CD4-positive, alpha-beta memory T cell (primary cell): ENCODE measurements at places on chromosomes 3 and 15. TPM values are rescaled to one million over a fixed set of nuclear protein-coding genes. Genes with fewer than 3 reads are reported as not detected.

- H3K4me1 ChIP-seq, result no peaks in the 10 kb centered on the region
- no peak for DNase-seq
- H3K27ac ChIP-seq, result no peak overlapping the region
Observed at GRCh38 chr3:111852540-111852939, 6.5 kb upstream of the PHLDB2 start.

DNA sequence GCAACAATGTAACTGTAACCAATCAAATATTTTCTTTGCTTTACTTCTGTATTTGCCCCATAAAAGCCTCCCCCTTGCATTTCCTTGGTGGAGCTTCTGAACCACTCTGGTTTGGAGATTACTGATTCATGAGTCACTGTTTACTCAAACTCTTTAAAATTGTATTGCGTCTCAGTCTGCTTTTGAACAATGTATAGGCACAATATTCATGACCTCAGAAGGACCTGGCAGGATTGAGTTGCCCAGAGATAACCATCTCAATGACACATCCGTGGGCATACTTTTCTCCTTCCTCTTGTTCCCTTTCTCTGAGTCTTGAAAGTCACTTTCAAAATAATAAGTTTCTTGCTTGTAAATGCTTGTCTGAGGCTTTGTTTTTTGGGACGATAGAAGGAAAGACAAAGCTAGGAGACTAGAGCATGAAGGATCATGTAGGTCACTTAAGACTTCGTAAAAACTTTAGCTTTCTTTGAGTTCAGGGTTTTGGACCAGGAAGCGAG lies 57.1 kb upstream of the POU1F1 start:
- H3K4me1 ChIP-seq, result no peaks in the 10 kb centered on the region
- H3K4me3 ChIP-seq, result no peak overlapping the region
- H3K36me3 ChIP-seq, result no peaks in the 10 kb centered on the region

DNA sequence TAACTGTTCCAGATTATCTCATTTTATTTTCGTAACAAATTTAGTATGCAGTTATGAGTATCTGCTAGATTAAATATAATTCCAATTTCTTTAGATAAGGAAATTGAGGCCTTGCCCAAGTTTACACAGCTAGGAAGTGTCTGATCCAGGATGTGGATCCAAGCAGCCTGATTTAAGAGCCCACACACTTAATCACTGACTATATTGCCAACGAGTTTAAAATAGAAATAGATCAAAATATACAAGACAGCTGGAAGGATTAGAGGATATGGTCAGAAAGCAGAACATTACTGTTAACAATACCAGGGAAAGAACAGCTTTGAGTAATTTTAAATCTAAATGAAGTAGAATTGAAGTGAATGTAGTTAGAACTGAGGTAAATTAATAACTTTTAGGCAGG lies 215.2 kb downstream of the C3orf38 start:
- no peaks in the 10 kb centered on the region for H3K4me1 ChIP-seq
- H3K4me3 ChIP-seq, result no peak overlapping the region
- H3K36me3 ChIP-seq, result no peaks in the 10 kb centered on the region
- H3K27me3 ChIP-seq, result no peaks in the 10 kb centered on the region

- DNase-seq, result no peak
- H3K4me3 ChIP-seq, result no peak overlapping the region
Observed at GRCh38 chr3:194964809-194965208, 279.1 kb downstream of the FAM43A start.

GRCh38 chr15:90154861-90155626 lies 46.1 kb upstream of the SEMA4B start:
- H3K27ac ChIP-seq, result no peak overlapping the region
- DNase-seq, result no peak
- no peaks in the 10 kb centered on the region for H3K36me3 ChIP-seq
- no peaks in the 10 kb centered on the region for H3K27me3 ChIP-seq

DNA sequence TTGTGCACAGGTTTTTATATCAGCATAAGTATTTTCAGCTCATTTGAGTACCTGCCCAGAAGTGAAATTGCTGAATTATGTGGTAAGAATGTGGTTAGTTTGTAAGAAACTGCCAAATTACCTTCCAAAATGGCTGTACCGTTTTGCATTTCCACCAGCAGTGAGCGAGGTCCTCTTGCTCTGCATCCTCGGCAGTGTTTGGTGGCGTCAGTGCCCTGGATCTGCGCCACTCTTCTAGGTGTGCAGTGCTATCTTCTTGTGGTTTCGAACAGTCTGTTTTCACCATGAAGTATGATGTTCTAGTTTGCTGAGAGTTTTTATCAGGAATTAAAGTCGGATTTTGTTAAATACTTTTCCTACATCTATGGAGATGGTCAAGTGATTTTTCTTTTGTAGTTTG lies 24.8 kb upstream of the PCSK6 start:
- H3K4me3 ChIP-seq, result no peak overlapping the region
- no peak for DNase-seq
- H3K27ac ChIP-seq, result no peak overlapping the region
- H3K36me3 ChIP-seq, result no peaks in the 10 kb centered on the region

DNA sequence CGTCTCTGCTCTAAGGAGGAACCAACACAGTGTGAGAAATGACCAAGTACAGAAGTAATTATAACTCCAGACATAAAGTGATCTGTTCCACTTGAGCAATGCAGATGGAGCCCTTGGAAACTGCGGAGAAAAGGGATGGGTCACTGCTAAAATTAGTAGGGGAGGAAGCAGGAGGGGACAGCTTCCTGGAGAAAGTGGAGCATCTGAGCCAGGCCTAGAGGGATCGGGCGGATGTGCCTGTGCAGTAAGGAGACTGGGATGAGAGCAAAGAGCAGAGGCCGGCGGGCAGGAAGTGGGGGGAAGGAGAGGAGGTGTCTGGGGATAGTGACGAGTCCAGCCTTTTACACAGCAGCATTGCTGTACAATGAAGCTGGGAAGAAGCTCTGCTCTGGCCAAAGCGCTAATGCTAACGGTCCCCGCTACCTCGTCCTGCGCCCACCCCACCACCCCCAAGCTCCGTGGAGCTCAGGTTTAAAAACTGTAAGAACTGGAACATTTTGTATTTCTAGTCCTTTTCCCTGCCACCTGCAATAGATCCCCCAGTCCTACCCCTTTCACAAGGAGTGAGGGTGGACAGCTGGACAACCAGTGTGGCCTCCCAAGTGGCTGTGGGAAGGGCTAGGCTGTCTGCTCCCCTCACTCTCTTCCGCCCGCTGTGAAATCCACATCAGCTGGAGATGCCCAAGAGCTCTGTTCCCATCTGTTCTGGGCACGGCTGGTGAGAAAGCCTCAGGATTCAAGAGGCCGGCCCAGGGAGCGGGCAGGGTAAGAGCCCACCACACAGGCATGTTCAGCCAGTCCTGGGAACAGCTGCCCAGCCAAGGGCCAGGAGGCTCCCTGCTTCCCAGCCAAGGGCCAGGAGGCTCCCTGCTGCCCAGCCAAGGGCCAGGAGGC lies 53.0 kb upstream of the HES1 start:
- H3K36me3 ChIP-seq, result no peaks in the 10 kb centered on the region
- H3K4me1 ChIP-seq, result no peaks in the 10 kb centered on the region
- no peak overlapping the region for H3K27ac ChIP-seq
- no peaks in the 10 kb centered on the region for H3K27me3 ChIP-seq
- H3K4me3 ChIP-seq, result no peak overlapping the region

- H3K4me1 ChIP-seq, result no peaks in the 10 kb centered on the region
- H3K4me3 ChIP-seq, result no peak overlapping the region
- H3K27ac ChIP-seq, result no peak overlapping the region
- DNase-seq, result no peak
Observed at GRCh38 chr3:105911496-105911895, 42.7 kb upstream of the CBLB start.

DNA sequence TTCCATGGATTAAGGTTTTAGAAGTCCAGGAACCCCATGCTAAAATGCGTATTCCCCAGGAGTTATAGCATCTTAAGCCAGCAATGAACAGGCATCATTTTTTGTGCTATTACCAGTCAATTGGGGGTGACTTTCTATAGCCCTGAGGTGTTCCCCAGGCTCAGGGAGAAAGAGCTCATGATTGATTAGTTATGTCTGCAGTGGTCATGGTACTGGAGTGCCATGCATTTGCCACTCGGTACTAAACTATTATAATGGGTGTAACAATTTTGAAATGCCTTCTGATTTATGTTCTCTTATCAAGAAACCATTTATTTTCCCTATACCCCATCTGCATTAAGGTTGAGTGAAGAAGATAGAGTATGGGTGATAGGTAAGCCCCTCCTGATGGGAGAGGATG lies 11.9 kb downstream of the LRRC31 start:
- H3K27ac ChIP-seq, result no peak overlapping the region
- no peaks in the 10 kb centered on the region for H3K4me1 ChIP-seq
- no peak overlapping the region for H3K4me3 ChIP-seq
- no peaks in the 10 kb centered on the region for H3K36me3 ChIP-seq
- DNase-seq, result no peak
- H3K27me3 ChIP-seq, result no peaks in the 10 kb centered on the region

- H3K36me3 ChIP-seq, result no peaks in the 10 kb centered on the region
- H3K27ac ChIP-seq, result no peak overlapping the region
- no peak for DNase-seq
- H3K4me3 ChIP-seq, result no peak overlapping the region
- H3K27me3 ChIP-seq, result peaks cover 27% of the 10 kb centered on the region
Observed at GRCh38 chr3:55484191-55484689, 2.9 kb downstream of the WNT5A start.

DNA sequence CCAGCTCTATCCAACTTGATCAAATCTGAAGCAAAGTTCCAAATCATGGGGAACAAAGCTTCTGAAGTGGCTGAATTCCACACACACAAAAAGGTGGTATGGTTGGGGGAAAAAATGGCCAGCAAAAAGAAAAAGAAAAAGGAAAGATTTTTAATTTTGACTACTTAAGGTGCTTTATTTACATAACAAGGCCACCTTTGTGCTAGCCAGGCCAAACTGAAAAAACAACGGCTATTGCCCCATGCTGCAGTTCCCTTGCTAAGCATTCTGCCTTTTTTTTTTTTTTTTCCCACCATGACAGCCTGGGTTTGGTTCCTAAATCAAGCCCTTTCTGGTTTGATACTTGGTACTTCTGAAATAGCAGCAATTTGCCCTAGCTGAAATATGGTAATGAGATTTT lies 66.5 kb upstream of the DAZL start:
- DNase-seq, result no peak
- H3K36me3 ChIP-seq, result no peaks in the 10 kb centered on the region
- H3K27ac ChIP-seq, result no peak overlapping the region
- no peaks in the 10 kb centered on the region for H3K27me3 ChIP-seq

GRCh38 chr3:62951037-62951613 lies 75.9 kb upstream of the CADPS start:
- H3K4me3 ChIP-seq, result no peak overlapping the region
- no peaks in the 10 kb centered on the region for H3K4me1 ChIP-seq
- H3K27me3 ChIP-seq, result no peaks in the 10 kb centered on the region
- H3K36me3 ChIP-seq, result no peaks in the 10 kb centered on the region
- H3K27ac ChIP-seq, result no peak overlapping the region
- no peak for DNase-seq

DNA sequence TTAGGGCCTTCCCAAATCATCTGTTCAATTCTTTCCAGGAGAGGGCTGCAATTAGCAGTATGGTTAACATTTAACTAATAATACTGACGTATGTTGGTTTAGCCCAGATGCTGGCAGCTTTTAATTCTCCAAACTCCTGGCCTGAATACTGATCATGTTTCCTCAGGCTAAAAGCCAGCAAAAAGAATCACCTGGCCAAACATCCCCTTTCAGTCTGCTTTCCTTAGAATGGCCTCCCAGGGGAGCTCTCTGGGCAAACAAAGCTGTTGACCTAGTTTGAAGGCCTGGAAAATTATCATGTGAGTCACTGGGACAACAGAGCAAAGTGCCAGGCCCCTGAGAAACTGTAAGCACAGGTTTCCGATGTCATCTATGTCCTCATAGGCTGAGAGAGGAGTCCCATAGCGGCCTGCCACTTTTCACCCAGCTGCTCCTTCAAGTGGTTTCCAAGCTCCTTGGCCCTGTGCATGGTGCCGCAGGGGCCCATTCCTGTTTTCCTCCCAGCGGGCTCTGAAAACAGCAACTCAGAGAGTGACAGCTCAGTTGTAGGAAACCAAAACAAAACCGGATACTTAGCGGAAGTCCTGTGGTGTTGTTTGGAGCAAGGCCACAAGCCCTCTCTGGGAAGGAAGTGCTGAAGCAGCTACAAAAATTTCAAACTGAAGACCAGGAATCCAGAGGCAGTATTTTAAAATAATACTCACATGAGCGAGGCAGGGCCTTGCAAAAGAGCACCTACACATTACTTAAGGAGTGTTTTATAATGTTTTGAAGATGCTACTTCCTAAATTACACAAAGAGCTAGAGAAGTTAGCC lies 36.5 kb upstream of the RAB11A start:
- DNase-seq, result peak; percentile 70
- H3K36me3 ChIP-seq, result no peaks in the 10 kb centered on the region
- peak overlapping the region; percentile 71 for H3K27ac ChIP-seq
- H3K27me3 ChIP-seq, result no peaks in the 10 kb centered on the region
- no peak overlapping the region for H3K4me3 ChIP-seq

DNA sequence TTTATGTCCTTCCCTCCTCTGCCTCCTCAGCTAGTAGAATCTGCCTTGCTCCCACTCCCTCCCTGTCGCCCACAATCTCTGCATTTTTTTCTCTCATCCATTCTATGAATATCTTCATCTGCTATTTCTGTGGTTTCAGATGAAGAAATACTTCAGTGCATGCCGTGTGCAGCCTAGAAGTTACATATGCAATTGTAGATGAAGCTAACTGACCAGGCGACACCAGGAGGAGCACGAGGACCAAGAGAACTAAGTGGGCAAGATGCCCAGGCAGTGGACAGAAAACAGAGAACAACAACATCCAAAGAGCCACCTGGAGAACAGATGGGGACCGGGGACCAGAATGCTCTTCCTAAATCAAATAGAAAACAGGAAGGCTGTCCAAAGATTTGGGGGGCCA lies 121.4 kb upstream of the ATP11B start:
- no peak for DNase-seq
- H3K4me3 ChIP-seq, result no peak overlapping the region
- no peaks in the 10 kb centered on the region for H3K27me3 ChIP-seq
- no peaks in the 10 kb centered on the region for H3K36me3 ChIP-seq

- no peaks in the 10 kb centered on the region for H3K36me3 ChIP-seq
- H3K27me3 ChIP-seq, result no peaks in the 10 kb centered on the region
- DNase-seq, result no peak
- H3K4me3 ChIP-seq, result no peak overlapping the region
- no peak overlapping the region for H3K27ac ChIP-seq
Observed at GRCh38 chr3:143252931-143253330, 133.4 kb downstream of the CHST2 start.

Gene CD86
- 1.8 TPM for polyA plus RNA-seq

Gene DNAH12
- polyA plus RNA-seq, result not detected

Gene CNTN4
- polyA plus RNA-seq, result not detected

Gene CYP8B1
- not detected for polyA plus RNA-seq

Gene CFAP44
- 0.73 TPM for polyA plus RNA-seq

Gene HCN4
- not detected for polyA plus RNA-seq
